ENCODE measurements at places on chromosomes 11 and 22. TPM values are rescaled to one million over a fixed set of nuclear protein-coding genes. Genes with fewer than 3 reads are reported as not detected.

SAA1 gene
- 7.8 TPM for total RNA-seq

DNA sequence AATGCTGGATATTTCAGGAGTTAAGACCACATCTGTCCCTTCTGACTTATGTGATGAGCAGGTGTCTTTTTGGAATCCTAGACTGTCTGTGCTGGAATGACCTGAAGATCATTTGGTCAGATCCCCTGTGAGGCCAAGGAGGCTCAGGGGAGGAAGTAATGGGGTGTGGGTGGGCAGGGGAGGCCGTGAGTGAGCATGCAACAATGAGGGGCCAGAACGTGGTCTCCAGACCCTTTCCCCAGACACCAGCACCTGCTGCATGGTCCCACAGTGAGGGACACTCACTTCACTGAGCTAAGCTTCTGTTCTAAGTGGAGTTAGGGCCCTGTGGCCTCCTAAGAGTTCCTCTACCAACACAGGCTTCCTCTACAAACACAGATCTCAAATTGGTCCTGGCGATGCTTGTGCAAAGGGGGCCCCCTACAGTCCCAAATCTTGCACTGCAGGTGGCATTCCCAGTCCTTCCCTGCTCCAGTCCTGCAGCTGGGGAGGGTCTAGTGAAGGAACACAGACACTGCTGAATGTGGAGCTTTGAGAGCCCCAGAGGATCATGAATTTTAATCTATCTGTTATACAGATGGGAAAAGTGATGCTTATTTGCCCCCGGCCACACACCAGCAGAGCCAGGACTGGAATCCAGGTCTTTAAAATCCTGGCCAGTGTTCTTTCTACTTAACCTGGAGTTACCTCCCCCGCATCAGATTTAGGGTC lies 7.4 kb downstream of the USP2 start:
- DNase-seq: peak; percentile 52
- H3K4me3 ChIP-seq: no peak overlapping the region
- H3K27ac ChIP-seq: peak overlapping the region; percentile 93
- H3K4me1 ChIP-seq: no peaks in the 10 kb centered on the region
- no peaks in the 10 kb centered on the region for H3K27me3 ChIP-seq
- no peaks in the 10 kb centered on the region for H3K36me3 ChIP-seq

TMEM126A gene
- 24.7 TPM for total RNA-seq

SERPING1 gene
- 826 TPM for total RNA-seq

GRCh38 chr11:111905411-111905810 lies 6.2 kb downstream of the CRYAB start:
- no peak for DNase-seq
- H3K36me3 ChIP-seq: no peaks in the 10 kb centered on the region
- no peak overlapping the region for H3K27ac ChIP-seq
- H3K4me3 ChIP-seq: no peak overlapping the region
- H3K27me3 ChIP-seq: no peaks in the 10 kb centered on the region
- no peaks in the 10 kb centered on the region for H3K4me1 ChIP-seq

GRCh38 chr11:119491753-119492510 lies 69.0 kb upstream of the THY1 start:
- H3K27me3 ChIP-seq: no peaks in the 10 kb centered on the region
- H3K4me3 ChIP-seq: no peak overlapping the region
- H3K4me1 ChIP-seq: no peaks in the 10 kb centered on the region
- DNase-seq: no peak
- no peak overlapping the region for H3K27ac ChIP-seq

GRCh38 chr11:18173225-18173866 lies 709 bp downstream of the MRGPRX4 start:
- H3K36me3 ChIP-seq: no peaks in the 10 kb centered on the region
- no peak overlapping the region for H3K4me3 ChIP-seq
- no peaks in the 10 kb centered on the region for H3K27me3 ChIP-seq

- no peak for DNase-seq
- H3K4me3 ChIP-seq: peak within 1 kb of the TSS; percentile 67
- H3K27me3 ChIP-seq: peaks cover 52% of the 10 kb centered on the region
- H3K36me3 ChIP-seq: no peaks in the 10 kb centered on the region
- peaks cover 27% of the 10 kb centered on the region for H3K4me1 ChIP-seq
Measured at GRCh38 chr11:107590460-107591377, at the start of gene ELMOD1. Gene ELMOD1 (plus strand): TSS chr11:107591147. CDS start chr11:107618190, 27,043 bp downstream.

GRCh38 chr11:9717719-9718118 lies 53.8 kb downstream of the SWAP70 start:
- H3K27me3 ChIP-seq: no peaks in the 10 kb centered on the region
- H3K4me1 ChIP-seq: peaks cover 33% of the 10 kb centered on the region
- DNase-seq: no peak
- no peaks in the 10 kb centered on the region for H3K36me3 ChIP-seq
- peak overlapping the region; percentile 78 for H3K27ac ChIP-seq
- H3K4me3 ChIP-seq: no peak overlapping the region

ACTN3 gene
- not detected for total RNA-seq

PRSS23 gene
- 11.9 TPM for total RNA-seq

- no peak for DNase-seq
- no peak overlapping the region for H3K4me3 ChIP-seq
- H3K36me3 ChIP-seq: no peaks in the 10 kb centered on the region
- no peaks in the 10 kb centered on the region for H3K4me1 ChIP-seq
- H3K27me3 ChIP-seq: no peaks in the 10 kb centered on the region
Measured at GRCh38 chr22:22716136-22716665, 71.8 kb downstream of the GGTLC2 start.

DNA sequence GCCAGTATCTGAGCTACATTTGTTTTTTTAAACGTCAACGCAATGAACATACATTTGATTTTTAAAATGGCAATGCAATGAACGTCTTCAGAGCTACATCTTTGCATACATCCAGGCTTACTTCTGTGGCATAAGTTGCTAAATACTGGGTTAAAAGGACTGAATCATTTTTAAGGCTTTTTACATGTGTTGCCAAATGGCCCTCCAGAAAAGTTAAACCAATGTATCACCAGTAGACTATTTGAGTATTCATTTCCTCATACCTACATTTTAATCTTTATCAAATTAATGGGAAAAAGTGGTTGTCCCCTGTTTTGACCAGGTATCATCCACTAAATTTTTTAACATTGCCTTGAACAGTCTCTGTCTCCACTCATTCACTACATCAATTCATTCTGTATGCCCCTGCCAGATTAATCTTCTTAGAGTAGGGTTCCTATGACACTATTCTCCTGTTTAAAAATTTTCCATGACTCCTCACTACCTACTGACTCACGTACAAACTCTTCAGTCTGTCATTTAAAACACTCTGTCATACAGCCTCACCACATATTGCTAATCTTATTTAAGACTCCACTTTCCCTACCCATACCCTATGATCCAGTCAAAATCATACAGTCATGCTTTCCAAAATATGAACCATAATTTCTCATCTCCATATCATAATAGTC lies 12.4 kb upstream of the PRRG4 start:
- no peaks in the 10 kb centered on the region for H3K36me3 ChIP-seq
- no peaks in the 10 kb centered on the region for H3K4me1 ChIP-seq
- no peak for DNase-seq
- H3K4me3 ChIP-seq: no peak overlapping the region
- no peak overlapping the region for H3K27ac ChIP-seq
- H3K27me3 ChIP-seq: no peaks in the 10 kb centered on the region

TMEM191B gene
- 0.78 TPM for total RNA-seq

- no peaks in the 10 kb centered on the region for H3K4me1 ChIP-seq
- H3K27me3 ChIP-seq: no peaks in the 10 kb centered on the region
- no peaks in the 10 kb centered on the region for H3K36me3 ChIP-seq
- no peak for DNase-seq
- no peak overlapping the region for H3K27ac ChIP-seq
- no peak overlapping the region for H3K4me3 ChIP-seq
Measured at GRCh38 chr11:92954003-92954402, 15.4 kb upstream of the MTNR1B start.

- H3K36me3 ChIP-seq: no peaks in the 10 kb centered on the region
- no peak for DNase-seq
- peaks cover 44% of the 10 kb centered on the region for H3K27me3 ChIP-seq
- no peaks in the 10 kb centered on the region for H3K4me1 ChIP-seq
- no peak overlapping the region for H3K27ac ChIP-seq
Measured at GRCh38 chr22:29435236-29436136, 2.9 kb upstream of the RFPL1 start.

DNA sequence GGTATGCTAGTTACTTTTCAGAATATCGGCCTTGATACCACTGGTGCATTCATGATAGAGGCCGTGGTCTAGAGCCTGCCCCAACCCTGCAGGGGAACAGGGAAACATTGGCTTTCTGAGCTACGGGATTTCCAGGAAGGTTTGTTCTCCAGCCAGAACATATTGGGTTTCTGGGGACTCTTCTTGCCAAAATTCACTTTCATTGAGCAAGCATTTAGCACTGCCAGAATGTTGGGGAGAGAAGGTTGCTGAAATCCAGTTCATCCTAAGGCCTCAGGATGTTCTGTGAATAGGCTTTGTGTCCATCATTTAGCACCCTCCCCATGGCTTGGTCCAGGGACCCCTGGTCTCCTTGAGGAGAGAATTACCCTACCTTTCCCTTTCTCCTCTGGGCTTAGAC lies 36.7 kb downstream of the DRG1 start:
- H3K36me3 ChIP-seq: peaks cover 25% of the 10 kb centered on the region
- DNase-seq: no peak
- H3K4me3 ChIP-seq: no peak overlapping the region

- peaks cover 60% of the 10 kb centered on the region for H3K4me1 ChIP-seq
- no peaks in the 10 kb centered on the region for H3K36me3 ChIP-seq
- H3K27me3 ChIP-seq: peaks cover 4% of the 10 kb centered on the region
- peak overlapping the region; percentile 37 for H3K4me3 ChIP-seq
- H3K27ac ChIP-seq: no peak overlapping the region
Measured at GRCh38 chr11:128686745-128687177, 7.1 kb upstream of the FLI1 start.

Measured in tibial nerve (tissue), 4 donors.